ENCODE measurements at places on chromosomes 1 and 21.

GRCh38 chr21:45891388-45892155 is 90.0 kb upstream of the COL6A1 start:
- DNase-seq, result no peak

GRCh38 chr1:87052400-87052799 is 138.0 kb downstream of the HS2ST1 start:
- no peak for DNase-seq

GRCh38 chr1:232180779-232181136 is 449.2 kb downstream of the SIPA1L2 start:
- no peak for DNase-seq

- DNase-seq, result no peak
These were observed 1.7 kb upstream of the SMAP2 start for GRCh38 chr1:40371707-40372258.

DNA sequence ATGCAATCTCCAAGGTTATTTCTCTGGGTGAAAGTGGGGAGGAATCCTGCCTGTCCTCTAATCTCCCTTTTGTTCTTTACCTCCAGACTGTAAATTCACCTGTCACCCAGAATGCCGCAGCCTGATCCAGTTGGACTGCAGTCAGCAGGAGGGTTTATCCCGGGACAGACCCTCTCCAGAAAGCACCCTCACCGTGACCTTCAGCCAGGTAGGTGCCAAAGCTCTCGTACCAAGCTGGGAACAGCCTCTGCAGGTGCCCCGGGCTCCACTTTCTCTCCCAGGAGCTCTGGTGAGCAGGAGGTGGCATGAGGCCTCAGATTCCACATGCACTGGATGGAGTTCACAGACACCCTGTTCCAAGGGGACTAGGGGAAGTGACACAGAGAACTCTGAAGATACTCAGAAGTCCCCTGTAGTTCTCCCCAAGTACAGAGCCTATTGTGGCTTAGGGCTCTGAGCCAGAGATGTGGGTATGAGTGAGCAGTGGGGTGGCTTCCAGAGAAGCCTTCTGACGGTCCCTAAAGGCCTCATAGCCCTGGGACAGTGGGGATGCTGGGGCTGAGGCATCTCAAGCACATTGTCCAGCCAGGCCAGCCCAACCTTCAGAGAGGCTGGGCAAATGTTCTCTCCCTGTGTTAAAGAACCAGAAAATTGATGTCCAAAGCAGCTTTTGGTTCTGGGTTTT is 30.9 kb downstream of the RASSF5 start:
- DNase-seq, result no peak

- no peak for DNase-seq
These were observed 12.5 kb upstream of the MATN1 start for GRCh38 chr1:30735668-30736498.

DNA sequence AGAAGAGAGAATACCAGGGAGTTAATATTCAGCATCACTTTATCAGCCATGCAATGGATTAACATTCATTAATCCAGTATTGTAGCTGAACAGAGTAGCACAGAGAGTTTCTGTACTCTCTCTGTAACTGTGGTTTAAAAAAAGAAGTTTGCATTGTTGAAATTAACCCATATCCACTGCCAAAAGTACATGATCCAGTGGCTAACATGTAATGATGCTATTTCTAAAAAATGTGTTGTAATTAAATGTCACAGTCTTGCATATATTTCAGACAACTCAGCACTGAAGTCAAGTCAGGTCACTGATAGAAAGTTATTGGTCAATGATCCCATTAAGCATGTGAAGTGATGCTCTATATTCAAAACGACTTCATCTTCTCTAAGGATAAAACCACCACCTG is 141.3 kb downstream of the NRIP1 start:
- no peak for DNase-seq

GRCh38 chr1:164608651-164609057 is 49.7 kb downstream of the PBX1 start:
- no peak for DNase-seq

GRCh38 chr1:28775121-28775942 is 36.6 kb upstream of the OPRD1 start:
- no peak for DNase-seq

DNA sequence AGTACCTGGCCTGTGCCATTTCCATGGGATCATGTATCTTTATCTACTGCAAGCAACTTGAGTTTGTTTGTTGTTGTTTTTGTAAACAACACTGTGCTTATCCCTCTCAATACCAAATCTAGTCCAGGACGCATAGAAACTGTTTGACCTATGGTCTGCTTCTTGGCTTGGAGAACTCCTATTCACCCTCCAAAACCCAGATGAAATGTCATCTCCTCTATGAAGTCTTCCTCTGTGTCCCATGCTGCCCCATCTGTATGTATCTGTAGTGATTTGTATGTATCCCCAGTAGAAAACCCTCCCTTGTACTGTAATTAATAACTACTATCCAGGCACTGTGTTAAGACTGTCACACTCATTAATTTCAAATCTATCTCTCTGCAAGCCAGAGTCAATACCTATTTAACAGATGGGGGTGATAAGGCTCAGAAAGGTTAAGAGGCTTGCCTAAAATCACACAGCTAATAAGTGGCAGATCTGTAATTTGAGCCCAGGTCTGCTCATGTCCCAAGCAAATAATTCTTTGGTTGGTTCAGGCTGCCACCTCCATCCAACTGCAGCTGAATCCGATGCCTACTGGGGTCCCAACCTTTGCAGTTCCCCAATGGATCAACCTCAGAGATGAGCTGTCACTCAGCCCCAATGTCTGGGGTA is 24.6 kb upstream of the ECE1 start:
- DNase-seq, result no peak

- no peak for DNase-seq
These were observed 1.3 kb upstream of the FLVCR1 start for GRCh38 chr1:212856755-212857154.

GRCh38 chr1:3294450-3294849 is 160.0 kb upstream of the ARHGEF16 start:
- DNase-seq, result no peak

GRCh38 chr1:226309398-226310244 is 657 bp upstream of the LIN9 start:
- DNase-seq, result no peak

- peak; percentile 45 for DNase-seq
These were observed at the start of gene VWA5B1 for GRCh38 chr1:20290624-20291597. TSS of gene VWA5B1 (plus strand) at chr1:20290875. CDS start at chr1:20310602, 19,727 bp downstream.

GRCh38 chr1:201422436-201423030 is 1.0 kb upstream of the TNNI1 start:
- DNase-seq, result no peak

GRCh38 chr1:22883406-22883805 is 89.3 kb downstream of the LACTBL1 start:
- no peak for DNase-seq

GRCh38 chr1:117658676-117659075 is 52.8 kb downstream of the TENT5C start:
- no peak for DNase-seq

DNA sequence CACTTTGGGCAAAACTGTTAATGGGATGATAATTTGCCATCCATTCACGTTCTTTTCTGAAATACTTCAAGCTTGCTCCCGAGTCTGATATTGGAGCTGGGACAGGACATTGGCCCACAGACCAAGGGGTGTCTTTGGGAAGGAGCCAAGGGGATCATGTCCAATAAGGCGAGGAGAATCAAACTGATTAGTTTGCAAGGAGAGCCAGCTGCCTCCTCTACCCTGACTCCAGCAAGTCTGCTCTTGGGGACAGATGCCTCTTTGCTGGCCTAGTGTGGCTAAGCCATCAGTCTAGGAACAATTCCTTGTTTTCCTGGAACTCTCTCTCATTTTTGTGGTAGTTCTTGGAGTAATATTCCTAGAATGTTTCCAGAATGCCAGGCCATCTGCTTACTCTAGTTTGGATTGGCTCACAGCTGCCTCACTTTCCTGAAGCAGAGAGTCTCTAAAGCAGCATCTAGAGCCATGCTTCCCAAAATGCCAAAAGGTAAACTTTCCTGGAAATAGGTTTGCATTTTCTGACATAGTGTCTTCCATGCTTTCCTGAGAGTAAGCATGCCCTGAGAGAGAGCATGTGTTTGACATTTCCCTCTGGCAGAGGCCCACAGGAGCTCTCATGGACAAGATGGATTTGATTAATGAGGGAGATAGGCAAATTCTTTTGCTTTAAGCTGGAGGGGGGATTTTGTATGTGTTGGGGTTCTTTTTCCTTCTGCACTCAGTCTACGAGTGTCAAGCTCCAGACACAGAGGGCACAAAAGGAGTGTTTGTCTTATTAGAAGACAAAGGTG is 145.6 kb downstream of the GDAP2 start:
- no peak for DNase-seq

- no peak for DNase-seq
These were observed 52.0 kb upstream of the TACSTD2 start for GRCh38 chr1:58629031-58629462.

DNA sequence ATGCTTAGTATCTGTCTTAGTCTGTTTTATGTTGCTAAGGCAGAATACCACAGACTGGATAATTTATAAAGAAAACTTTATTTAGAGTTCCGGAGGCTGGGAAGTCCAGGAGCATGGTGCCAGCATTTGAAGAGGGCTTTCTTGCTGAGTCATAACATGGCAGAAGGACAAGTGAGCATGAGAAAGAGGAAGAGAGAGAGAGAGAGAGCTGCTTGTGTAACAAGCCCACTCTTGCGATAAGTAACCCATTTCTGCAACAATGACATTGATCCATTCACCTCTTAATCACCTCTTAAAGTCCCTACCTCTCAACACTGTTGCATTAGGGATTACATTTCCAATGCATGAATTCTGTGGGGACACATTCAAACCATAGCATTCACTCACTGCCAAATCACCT is 11.7 kb upstream of the MYOCOS start:
- no peak for DNase-seq

DNA sequence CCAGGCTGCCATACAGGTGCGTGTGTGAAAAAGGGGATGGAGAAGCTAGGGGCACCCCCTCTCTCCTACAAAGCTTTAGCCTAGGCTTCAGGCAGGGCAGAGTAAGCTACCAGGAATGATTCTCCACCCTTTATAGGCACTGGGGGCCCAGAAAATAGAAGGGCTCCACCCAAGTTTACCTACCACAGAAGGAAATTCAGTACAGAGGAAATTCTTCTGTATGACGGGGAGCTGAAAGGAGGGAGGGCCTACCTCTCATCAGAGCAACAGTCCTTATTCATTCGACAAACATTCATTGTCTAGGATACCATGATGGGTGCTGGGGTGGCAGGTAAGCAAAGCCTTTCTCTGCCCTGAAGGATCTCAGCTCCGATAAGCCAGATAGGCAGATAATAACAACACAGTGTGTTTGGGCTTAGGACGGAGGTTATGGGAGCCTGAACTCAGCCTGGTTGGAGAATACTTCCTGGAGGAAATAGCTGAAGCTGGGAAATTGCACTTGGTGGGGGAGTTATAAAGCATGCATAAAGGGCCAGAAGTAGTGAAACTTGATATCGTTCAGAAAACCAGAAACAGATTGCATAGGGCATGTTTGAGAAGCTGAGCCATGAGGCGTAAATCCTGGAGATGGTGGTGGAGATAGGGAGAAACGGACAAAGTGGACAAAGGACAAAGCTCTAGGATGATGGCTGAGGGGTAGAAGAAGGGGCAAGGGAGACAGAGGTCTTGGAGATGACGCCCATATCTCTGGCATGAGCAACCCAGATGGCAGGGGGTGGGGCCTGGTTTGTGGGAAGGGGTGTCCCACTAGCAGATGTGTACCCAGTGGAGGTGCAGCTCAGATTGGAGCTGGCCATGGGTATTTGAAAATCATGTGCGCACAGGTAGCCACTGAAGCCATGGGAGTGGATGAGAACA is 5.3 kb upstream of the P3R3URF start:
- DNase-seq, result no peak

DNA sequence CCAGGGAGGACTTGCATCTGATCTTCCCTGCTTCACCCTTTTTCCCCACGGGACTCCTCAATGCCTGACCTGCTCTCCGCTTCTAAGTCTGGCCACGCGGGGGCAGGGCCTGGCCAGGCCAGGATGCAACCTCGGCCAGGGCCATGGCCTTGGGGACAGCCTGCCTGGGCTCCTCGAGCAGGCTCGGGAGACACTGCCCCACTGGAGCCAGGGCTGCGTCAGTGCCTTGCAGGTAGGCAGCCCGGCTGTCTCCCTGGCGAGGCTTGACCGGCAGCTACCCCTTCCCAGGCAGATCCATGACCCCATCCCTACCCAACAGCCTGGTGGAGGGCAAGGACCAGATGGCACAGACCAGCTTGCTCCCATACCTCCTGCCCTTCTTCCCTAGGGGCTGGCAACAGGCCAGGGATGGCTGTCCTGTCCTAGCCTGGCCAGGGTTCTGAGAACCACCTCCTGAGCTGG is 2.7 kb upstream of the PRDM16 start:
- no peak for DNase-seq

DNA sequence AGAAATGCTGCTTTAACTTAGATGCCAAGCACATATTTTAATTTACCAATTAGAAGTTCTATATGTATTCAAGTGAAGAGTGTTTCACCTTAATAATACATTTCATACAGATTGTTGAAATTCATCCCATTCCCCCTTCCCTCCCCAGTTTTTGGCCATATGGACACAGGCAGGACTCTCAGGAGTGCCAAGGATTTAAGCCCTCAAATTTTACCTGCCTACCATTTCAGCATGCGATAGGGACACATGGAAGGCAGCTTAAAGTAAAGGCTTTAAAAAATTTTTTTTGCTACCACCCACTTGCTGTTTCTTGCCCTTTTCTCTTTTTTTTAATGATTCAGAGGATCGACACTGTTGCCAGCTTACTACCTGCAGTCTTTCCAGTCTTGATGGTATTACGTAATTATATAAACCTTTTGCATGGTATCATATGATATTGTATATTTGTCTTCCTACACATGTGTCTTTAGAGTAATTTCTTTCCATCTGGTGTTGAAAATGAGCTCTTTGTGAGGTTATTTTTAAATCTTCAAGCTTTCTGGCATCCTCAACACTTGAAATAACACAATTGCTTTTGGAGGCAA is 7.0 kb downstream of the EPB41 start:
- no peak for DNase-seq

DNA sequence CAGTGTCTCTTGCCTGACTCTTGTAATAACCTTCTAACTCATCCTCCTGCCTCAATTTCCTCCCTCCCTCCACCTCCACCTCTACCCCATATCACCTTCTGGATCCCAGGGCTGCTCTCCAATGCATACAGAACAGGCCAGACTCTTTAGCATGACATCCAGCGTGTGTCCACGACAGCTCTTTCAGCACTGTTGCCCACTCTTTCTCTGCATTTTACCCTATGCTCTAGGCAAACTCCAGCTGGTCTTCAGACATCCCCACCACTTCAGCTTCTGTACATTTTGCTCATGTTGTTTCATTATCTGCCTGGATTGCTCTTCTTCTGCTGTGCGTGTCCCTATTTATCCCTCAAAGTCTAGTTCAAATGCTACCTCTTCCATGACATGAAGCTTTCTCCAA is 4.8 kb downstream of the INKA2 start:
- no peak for DNase-seq

DNA sequence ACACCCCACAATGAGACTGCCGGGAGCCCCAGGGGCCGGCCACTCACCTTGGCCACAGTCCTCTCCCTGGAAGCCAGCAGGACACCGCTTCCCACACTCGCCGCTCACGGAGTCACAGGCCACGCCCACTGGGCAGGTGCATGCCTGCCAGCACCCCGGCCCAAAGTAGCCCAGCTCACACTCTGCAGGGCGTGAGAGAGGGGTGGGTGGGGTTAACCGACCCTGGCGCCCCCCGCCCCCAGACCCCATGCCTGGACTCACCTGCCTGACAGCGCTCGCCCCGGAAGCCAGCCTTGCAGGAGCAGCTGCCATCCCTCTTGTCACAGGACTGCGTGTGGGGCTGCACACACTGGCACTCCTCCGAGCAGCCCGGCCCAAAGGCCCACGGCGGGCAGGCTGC is 50.7 kb downstream of the ARHGEF16 start:
- DNase-seq, result no peak

GRCh38 chr1:216614011-216614934 is 109.0 kb downstream of the ESRRG start:
- DNase-seq, result no peak

GRCh38 chr1:213393860-213394259 is 342.8 kb downstream of the RPS6KC1 start:
- DNase-seq, result no peak

Measured in HEK293T (cell line).